BE2C (cell line): ENCODE measurements at places on chromosomes 12 and 14.

- DNase-seq: no peak
These were observed 2.1 kb downstream of the TMEM179 start for GRCh38 chr14:104602315-104602932.

GRCh38 chr12:71092290-71092689 lies 65.5 kb downstream of the TSPAN8 start:
- DNase-seq: no peak

GRCh38 chr12:15005064-15005463 lies 32.2 kb downstream of the PDE6H start:
- DNase-seq: no peak

GRCh38 chr12:108403952-108404351 lies 64.8 kb upstream of the CMKLR1 start:
- no peak for DNase-seq

GRCh38 chr12:115095073-115095748 lies 411.2 kb upstream of the TBX3 start:
- no peak for DNase-seq

DNA sequence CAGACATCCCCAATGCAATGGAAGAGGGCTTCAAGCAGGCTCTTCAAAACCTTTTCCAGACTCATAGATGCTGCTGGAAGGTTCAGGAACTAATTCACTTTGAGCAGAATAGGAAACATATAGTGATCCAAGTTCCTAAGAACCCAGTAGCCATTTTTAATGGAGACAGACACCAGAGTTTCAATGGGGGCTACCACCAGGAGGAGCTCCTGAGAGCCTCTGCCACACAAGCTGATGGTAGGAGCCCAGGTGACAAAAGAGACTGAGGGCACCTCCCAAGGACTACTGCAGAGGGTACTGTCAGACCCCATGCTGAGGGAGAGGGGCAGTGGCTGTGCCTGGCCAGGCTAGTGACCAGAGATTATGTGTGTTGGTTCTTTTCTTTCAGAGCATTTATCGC lies 45.9 kb downstream of the IFNG start:
- DNase-seq: peak; percentile 22

GRCh38 chr12:79827484-79827883 lies 107.4 kb downstream of the PPP1R12A start:
- no peak for DNase-seq

DNA sequence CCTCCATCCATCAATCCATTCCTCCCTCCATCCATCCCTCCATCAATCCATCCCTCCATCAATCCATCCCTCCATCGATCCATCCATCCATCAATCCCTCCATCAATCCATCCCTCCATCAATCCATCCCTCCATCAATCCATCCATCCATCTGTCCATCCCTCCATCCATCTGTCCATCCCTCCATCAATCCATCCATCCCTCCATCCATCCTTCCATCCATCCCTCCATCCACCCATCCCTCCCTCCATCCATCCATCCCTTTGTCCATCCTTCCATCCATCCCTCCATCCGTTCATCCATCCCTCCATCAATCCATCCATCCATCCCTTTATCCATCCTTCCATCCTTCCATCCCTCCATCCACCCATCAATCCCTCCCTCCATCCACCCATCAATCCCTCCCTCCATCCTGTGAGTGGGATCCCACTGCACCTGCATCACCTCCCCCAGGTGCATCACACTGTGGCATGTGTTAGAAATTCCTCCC lies 338.1 kb upstream of the SFSWAP start:
- no peak for DNase-seq
